ENCODE measurements at places on chromosomes 1 and 21.

DNA sequence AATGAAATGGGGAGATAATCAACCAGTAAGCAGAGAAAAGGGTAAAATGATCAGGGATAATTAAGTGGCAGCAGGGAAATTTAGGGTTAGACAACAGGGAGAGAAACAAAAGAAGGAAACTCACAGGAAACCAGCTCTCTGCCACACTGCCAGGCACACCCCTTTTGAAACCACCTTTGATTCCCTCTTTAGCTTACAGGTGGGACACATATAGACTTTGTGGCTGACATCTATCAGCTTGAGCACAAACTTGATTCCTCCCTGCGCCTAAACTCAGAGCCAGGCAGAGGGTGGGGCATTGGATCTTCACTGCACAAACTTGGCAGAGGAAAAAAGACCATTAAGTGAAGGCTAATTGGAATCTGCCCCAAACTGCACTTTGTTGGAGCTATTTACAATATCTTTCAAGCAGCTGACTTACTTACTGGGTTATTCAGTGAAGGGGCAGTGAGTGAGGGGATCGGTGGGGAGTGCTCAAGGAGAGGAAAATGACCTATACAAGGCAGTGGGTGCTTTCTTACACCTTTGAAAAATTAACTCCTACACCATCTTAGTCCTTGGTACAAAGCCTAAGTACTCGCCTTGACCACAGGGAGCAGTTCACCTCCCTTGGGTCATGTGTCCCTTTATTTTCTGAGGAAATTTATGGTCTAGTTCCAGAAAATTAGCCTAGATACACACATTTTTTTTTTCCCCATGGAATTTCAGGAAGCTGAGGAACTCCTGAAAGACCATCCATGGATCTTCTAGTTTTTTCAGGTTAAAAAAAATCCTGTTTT, 60.2 kb downstream of the PBX1 start:
- no peak for DNase-seq

- DNase-seq = no peak
These were observed 9.3 kb downstream of the SPRR2G start for GRCh38 chr1:153141377-153141776.

GRCh38 chr1:198929961-198930599, 291.2 kb downstream of the PTPRC start:
- no peak for DNase-seq

DNA sequence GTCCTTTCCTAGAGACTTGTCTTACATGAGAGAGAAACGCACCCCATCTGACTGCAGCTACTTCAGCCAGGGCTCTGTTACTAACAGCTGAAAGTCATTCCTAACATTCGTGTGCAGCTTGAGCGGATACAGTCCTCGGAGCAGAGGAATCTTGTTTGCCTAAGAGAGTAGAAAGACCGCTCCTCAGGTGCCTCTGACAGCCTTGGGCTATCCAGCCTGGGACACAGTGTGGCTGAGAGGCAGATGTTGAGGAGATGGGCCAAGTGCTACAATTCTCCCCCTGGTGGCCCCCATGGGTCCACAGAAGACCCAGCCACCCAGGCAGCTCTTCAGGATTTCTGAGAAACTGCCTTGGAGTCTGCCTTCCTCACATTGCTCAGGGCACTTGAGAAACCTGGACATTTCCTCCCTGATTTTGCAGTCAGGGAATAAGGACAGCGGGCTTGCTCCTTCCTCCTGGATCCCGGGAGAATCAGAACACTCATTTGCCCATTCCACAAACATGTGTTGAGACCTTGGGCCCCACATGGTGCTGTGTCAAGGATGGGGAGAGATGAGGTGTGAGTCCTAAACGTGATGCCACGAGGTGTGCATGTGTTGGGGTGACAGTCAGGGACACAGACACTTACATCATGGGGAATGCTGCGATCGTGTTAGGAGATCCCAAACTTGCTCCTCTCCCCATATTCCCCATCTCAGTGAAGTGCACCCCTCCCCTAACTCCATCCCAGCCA, 13.1 kb downstream of the TRIM62 start:
- no peak for DNase-seq

DNA sequence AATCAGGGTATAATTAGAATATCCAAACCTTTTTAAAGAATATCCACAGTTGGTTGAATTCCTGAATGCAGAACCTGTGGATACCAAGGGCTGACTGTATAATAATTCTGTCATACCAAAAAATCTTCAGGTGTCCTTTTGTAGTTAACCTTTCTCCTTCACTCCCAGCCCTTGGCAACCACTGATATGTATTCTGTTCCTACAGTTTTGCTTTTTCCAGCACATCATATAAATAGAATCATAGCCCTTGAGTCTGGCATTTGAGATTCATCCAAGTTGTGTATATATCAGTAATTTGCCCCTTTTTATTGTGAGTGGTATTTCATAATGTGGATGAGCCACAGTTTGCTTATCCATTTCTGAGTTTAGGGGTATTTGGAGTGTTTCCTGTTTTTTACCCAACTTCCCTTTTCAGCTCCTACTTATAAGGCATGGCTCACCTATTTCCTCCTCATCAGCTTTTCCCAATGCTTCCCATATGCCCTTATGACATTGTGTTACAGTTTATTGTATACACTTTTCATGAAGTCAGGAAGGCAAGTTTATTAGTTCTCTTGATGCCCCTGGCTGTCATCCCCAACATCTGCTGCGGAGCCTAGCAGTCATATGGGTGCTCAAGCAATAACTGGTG, 35.0 kb upstream of the AGO1 start:
- DNase-seq = no peak

- no peak for DNase-seq
These were observed 80.8 kb downstream of the ASH1L start for GRCh38 chr1:155481741-155482241.

- no peak for DNase-seq
These were observed 197.4 kb downstream of the SEC16B start for GRCh38 chr1:177772386-177772960.

DNA sequence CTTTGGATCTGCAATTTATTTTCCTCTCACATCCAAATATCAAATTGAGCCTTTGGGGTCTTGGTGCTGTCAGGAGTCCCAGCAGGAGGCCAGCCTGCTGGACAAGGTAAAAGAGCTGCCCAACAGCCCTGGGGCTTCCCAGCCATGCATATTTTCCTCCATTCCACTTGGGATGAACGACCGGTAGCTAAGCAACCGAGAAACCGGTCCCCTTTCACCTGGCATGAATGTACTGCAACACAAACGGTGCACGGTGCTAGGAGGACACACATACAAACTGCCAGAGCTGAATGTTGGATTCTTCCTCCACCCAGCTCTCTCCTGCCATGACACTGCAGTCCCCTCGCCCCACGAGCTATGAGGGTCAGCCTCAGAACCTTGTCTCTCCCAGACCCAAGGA, 42.7 kb downstream of the BCAR3 start:
- no peak for DNase-seq

DNA sequence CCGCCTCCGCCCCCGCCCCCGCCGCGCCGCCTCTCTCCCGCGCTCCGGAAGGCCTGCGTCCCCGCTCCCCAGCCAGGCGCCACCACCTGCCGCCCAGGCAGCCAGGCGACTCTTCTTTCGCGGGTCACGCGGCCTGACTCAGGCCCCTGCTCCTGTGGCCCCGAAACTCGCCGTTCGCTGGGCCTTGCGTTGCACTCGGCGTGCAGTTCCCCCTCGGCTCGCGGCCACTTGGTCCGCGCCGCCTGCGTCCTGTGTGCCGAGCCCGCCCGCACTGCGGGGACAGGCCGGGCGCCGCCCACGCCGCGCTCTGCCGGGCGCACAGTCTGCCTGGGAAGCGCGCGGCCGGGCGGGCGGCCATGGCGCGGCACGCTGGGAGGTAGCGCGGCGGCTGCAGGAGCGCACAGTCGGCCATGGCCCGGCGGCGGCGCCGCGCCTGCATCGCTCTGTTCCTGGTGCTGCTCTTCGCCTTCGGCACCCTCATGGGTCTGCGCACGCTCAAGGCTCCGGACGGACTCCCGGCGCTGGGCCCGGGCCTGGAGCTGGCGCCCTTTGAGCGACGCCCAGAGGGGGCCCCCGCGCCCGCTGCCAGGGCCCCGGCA, at the start of gene MANEAL:
Gene MANEAL, plus strand, starts transcription at position 75 of the 599 bp plus-strand sequence. Its CDS starts 336 bp downstream, at position 411.
- no peak for DNase-seq

DNA sequence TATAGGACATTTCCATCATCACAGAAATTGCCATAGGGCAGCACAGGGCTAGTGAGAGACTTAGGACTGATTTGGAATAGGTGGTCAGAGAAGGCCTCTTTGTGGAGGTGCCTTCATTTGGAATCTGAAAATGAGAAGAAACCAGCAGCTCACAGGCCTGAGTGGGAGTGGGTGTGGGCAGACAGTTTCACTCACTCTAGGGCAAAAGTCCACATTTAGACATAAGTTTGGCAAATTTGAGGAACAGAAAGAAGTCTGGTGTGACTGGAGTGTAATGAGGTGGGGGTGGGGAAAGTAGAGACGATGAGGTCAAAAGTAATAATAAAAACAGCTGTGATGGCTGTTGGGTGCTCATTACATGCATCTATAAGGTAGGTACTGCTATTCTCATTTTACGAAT, 22.4 kb upstream of the BCAR3 start:
- DNase-seq = no peak

DNA sequence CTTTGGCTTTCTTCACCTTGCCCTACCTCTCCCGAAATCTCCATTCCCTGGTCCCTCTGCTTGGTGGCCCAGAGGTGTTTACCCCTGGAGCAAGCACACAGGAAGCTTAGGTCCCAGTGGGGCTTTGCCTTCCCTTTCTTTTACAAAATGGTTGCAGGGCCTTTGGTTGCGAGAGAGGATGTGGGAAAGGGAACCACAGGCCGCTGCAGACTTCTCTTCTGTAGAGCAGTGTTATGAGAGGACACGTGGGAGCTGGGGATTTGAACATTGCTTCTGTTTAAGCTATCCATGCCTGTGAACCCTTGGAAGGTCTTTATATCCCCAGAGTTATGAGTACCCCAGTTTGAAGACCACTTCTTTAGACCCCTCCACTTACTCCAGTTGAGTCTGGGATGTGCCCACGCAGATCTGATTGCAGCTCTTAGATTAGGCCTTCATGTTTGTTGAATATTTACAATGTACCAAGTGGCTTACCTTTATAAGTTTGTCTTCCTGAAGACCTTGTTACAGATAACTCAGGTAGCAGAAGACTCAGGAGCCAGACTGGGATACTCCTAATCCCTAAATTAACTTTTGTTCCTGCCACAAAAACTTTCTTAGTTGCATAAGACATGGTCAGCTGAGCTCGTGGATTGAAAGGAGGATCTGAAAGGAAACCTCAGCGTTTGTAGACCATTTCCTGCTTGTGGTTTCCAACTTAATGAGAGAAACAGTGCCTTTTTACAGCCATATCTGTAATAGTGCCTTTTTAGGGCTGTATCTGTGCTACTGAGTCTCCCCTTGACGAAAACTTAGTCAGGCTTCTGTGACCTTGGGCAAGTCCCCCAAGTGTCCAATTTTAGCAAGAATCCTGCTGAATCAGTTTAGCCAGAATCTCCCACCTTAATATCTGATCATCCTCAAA, 21.9 kb upstream of the IVNS1ABP start:
- peak; percentile 47 for DNase-seq

GRCh38 chr1:199746666-199747384, 280.7 kb upstream of the NR5A2 start:
- DNase-seq = no peak

- no peak for DNase-seq
These were observed 13.3 kb downstream of the ARV1 start for GRCh38 chr1:230992100-230992774.

- no peak for DNase-seq
These were observed 25.9 kb downstream of the IVNS1ABP start for GRCh38 chr1:185291159-185291558.

GRCh38 chr21:35323947-35324346, 274.8 kb upstream of the RUNX1 start:
- no peak for DNase-seq

DNA sequence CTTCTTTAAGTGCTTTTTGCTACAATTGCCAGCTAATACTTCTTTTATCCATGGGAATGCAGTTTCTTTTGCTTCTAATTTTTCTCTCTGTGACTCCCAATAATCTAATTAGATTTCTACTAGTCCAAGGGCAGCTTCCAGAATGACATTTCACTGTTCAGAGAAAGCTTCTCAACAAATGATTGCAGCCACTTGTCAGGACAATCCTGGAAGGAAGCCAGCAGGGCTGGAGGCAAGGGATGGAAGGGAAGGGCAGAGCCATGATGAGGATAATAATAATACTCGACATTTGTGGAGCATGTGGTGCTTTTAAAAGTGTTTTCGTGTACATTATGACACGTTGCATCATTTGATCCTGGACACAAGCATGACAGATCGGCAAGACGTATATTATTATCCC, 19.4 kb downstream of the F11R start:
- no peak for DNase-seq

- DNase-seq = no peak
These were observed 6.7 kb downstream of the ECE1 start for GRCh38 chr1:21283524-21283923.

GRCh38 chr1:209720826-209721225, 16.2 kb downstream of the HSD11B1 start:
- no peak for DNase-seq

DNA sequence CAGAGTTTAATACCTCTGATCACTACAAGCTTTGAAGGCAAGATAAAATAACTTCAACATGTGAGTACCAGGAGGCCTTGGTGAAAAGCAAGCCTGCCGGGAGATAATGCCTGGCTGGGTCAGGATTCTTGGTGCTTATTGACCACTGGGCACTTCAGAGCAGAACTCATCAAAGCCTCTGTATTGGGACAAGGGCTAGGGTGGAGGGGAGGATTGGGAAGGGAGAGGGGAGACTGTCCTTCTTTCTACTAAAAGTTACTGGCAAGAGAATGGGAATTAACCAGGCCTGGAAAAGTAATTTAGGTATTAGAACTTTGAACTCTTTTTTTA, 35.2 kb downstream of the NEK2 start:
- no peak for DNase-seq

DNA sequence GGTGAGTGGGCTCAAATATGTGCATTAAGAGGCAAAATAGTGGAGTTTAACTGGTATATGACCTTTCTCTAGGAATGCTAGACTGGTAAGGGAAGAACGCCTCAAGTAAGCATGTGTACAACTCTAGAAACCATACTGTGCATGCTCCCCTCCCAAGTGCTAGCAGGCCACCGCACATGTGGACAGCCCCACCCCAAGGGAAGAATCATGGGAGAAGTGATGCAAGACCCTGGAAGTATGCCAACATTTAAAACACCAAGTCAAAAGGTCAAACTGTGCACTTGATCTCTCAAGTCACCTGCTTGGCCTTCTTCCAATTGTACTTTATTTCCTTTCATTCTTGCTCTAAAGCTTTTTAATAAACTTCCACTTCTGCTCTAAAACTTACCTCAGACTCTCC, 120.4 kb downstream of the WDR3 start:
- no peak for DNase-seq

DNA sequence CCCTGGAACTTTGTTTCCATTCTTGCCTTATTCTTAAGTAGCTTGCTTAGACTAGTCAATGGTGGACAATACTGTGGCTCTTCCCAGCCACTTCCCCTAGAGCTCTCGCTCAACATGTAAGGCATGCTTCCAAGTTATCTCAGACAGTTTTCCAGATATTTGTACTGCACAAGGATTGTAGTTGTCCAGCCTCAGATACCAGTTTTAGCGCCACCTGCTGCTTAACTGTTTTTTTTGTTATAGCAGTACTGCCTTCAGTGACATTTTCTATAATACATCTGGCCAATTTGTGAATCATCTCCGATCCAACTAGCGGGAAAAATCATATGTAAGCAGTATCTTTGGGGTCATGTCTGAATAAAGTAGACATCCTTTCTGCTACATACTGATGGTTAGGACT, 346.7 kb upstream of the ADGRL4 start:
- DNase-seq = no peak

All from thymus (tissue), 14 donors.